Thymus (tissue), 14 donors: ENCODE measurements at places on chromosomes 11 and 22. TPM values are rescaled to one million over a fixed set of nuclear protein-coding genes. Genes with fewer than 3 reads are reported as not detected.

DNA sequence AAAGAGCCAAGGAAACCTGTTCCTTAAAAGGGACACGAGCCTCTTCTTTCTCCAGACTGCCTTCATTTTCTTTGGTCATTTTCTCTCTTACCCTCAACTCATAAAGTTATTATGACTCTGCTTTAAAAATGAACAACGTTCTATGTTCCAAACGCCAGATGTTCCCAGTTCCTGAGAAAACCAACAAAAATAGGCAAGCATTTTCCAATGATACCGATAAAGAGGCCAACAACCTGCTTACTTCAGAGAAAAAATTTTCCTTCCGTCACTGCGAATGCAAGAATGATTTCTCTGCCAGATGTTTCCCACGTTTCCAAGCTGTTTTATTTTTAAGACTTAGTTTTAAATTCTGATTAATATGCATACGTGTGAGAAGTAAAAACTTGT is 315 bp upstream of the TRPC6 start:
- no peak for DNase-seq

The CELSR1 gene
- polyA plus RNA-seq: 9.4 TPM

The CFAP300 gene
- polyA plus RNA-seq: 3.3 TPM

- no peak for DNase-seq
Measured at GRCh38 chr11:114846416-114846791, 168.1 kb downstream of the NXPE2 start.
